Mesenteric fat pad (tissue), 1 donor: ENCODE measurements at places on chromosomes 7 and 10.

DNA sequence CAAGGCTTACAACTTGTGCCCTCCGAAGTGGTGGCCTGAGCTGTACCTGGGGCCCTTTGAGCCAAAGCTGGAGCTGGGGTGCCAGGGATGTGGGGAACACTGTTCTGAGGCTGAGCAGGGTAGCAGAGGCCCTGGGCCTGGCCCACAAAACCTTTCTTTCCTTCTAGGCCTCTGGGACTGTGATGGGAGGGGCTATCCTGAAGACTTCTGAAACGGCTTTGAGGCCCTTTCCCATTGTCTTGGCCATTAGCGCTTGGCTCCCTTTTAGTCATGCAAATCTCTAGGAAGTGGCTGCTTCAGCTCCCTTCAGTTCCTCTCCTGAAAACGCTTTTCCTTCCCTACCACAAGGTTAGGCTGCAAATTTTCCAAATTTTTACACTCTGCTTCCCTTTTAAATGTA lies 16.8 kb upstream of the CRYGN start:
- DNase-seq: no peak

DNA sequence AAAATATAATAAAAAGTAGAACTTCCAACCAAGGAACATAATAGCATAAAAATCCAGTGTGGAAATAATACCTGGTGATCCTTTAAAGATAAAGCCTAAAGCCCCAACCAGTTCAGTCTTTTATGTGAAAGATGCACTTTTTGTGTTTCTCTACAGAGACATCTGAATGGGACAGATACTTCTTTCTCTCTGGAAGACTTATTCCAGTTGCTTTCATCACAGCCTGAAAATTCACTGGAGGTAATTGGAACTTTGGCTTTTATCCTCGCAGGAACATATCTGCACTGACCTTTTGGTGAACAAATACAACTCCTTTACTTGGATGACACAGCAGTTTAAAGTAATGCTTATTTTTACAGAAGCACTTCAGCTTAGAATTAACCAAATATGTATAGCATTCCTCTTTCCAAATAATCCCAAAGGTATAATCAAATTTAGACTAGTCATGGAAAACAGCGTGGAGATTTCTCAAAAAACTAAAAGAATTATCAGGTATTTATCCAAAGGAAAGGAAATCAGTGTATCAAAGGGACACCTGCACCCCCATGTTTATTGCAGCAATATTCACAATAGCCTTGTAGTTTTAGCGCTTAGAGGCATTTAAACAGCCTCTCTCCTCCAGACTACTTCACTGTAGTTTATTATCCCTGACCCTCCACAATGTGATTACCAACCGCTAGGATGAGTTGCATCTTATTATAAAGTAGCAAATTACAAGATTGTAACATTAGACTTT lies 16.8 kb downstream of the HNRNPA2B1 start:
- DNase-seq: no peak

GRCh38 chr10:89221919-89222318 lies 14.8 kb upstream of the CH25H start:
- no peak for DNase-seq

- DNase-seq: no peak
These were observed 39.0 kb downstream of the TAF3 start for GRCh38 chr10:7857262-7857661.

- no peak for DNase-seq
These were observed 69.4 kb upstream of the HECTD2 start for GRCh38 chr10:91340613-91341362.

DNA sequence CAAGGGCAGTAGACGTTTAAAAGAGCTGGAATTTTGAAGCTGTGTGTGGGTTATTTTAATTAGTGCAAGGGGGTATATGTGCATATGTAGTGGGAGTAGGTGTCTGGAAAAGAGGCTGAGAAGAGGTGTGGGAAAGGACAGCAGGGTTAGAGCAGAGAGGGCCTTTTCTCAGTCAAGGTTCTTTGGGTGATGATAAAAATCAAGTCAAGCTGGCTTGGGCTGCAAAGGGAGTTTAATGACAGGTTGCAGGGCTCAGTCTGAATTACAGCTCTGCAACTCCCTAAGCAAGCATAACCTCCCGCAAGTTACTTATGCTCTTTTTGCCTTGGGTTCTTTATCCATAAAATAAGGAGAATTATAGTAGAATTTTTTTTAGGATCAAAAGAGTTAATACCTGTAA lies 83.5 kb downstream of the RELN start:
- no peak for DNase-seq

DNA sequence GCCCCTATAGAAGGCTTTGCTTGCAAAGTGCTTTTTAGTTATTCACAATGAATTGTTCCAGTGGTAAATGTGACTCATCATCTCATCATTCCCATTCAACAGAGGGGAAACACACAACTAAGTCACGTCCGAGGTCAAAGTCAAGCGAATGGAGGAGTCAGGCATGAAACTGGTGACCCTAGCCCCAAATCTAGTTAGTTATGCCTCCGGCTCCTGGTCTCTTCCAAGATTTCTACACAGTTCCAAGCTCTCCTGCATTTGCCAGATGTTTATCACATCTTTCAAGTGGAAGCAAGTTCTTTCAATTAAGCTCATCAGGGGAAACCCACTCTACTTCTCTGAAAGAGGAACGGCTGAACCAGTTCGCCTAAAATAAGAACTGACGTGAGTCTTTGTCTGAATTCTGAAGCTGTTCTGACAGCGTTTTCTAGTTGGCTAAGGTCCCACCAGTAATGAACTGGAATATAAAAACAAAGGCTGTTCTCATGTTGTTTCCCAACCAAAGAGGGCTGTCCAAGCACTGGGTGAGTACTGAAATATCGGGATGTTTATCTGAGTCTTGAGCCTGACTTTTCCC lies 140.9 kb upstream of the NRBF2 start:
- DNase-seq: no peak

- no peak for DNase-seq
These were observed 117.4 kb upstream of the PFKP start for GRCh38 chr10:2949948-2950354.

- DNase-seq: no peak
These were observed 61.4 kb upstream of the NFKB2 start for GRCh38 chr10:102334101-102334500.

DNA sequence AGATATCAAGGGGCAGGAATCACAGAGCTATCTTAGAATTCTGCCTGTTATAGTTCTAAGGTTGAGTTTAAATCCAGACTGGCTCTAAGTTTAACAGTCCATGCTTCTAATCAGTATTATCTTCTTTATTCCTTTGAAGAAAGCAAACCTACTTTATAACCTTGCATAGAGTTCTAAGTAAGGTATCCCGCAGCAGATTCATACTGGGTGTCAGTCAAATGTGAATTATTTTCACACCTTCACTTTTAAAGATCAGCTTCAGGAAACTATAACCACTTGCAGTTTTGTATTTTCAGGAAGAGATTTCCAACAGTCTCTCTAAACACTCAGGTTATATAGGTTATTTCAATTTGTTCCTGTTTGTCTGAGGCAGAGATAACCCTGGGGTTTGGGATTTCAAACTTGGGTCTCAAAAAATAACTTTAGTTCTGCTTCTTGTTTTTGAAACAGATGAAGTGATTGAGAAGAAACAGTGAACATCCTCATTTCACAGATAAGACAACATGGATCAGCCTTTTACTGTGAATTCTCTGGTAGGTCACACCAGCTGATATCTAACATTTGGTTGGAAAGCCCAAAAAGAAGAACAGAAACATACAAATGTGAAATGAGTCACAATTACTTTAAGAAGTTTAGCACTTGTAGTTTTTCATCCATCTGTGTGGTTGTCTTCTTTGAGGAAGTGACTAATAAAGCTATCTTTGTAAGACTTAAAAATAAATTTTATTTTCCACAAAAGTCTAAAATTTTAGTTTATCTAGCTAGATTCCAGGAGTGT lies 21.4 kb downstream of the STAMBPL1 start:
- DNase-seq: no peak

DNA sequence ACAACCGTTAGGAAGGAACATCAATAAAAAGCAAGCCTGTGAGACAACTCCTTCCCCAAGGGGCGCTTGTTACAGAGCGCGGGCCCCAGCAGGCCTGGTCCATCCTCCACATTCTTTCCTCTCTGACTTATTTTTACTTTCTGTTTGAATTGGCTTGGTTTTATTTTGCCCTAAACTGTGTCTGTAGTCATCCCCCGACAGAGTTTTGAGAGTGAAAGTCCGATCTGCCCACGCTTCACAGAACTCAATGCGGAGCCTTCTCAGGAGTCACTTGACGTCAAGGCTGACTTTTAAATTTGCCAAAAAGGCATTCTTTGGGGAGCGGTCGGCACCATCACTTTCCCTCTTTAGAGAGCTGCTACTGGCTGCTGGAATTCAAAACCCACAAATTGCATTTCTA lies 150.1 kb upstream of the KLF6 start:
- no peak for DNase-seq

GRCh38 chr7:53475776-53476175 lies 440.3 kb downstream of the POM121L12 start:
- DNase-seq: no peak

GRCh38 chr10:114303556-114303955 lies 64.5 kb downstream of the VWA2 start:
- no peak for DNase-seq

- no peak for DNase-seq
These were observed 29.7 kb downstream of the LRRC72 start for GRCh38 chr7:16556359-16556758.

GRCh38 chr10:122490268-122490667 lies 28.9 kb downstream of the HTRA1 start:
- no peak for DNase-seq

DNA sequence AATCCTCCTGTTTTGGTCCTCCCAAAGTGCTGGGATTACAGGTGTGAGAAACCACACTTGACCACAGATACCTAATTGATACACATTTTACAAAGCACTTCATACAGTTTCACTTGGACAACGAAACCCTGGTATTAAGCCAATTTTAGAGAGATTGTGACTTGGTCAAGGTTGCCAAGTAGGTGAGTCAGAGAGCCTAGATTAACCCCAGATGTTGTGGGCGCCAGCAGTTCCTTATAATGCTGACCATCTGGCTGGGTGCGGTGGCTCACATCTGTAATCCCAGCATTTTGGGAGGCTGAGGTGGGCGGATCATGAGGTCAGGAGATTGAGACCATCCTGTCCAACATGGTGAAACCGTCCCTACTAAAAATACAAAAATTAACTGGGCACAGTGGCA lies 4.9 kb upstream of the PHKG1 start:
- DNase-seq: no peak

- peak; percentile 94 for DNase-seq
These were observed 5.1 kb upstream of the MYL7 start for GRCh38 chr7:44145969-44146911.

DNA sequence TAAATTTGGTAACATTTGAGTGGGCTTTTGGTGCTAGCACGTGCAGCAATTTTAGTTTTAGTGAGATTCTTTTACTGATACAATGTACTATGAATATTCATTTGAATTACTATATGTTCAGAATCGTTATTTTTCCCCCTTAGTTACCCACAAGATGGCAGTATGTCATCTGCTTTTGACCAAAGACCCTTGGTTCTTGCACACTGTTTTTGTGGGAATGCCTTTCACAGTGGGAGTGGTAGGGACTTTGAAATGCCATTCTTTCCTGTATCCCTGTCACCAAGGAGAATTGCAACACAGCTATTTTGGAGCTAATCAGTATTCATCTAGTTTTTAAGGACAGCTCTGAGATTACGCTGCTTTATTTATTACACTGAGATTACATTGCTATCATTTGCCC lies 40.6 kb downstream of the SEC23IP start:
- no peak for DNase-seq

DNA sequence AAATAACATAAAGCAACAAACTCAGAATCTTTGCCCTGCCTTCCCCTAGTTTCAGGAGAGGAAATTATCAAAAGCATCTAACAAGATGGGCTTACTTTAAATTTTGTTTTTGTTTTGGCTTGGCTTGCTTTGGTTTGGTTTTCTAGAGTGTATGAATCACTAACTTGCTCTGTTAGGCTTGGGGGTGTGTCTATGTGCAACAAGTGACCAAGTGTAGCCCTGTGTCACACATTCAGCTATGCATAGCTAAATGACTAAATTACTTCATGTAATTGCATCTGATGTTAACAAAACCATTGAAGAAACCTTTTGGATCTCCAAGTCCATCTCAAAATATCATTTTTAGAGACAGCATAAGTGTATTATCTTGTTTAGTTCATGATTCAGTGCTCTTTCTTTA lies 251.0 kb downstream of the TFEC start:
- DNase-seq: no peak

GRCh38 chr10:124511205-124512039 lies 49.8 kb downstream of the LHPP start:
- DNase-seq: no peak

DNA sequence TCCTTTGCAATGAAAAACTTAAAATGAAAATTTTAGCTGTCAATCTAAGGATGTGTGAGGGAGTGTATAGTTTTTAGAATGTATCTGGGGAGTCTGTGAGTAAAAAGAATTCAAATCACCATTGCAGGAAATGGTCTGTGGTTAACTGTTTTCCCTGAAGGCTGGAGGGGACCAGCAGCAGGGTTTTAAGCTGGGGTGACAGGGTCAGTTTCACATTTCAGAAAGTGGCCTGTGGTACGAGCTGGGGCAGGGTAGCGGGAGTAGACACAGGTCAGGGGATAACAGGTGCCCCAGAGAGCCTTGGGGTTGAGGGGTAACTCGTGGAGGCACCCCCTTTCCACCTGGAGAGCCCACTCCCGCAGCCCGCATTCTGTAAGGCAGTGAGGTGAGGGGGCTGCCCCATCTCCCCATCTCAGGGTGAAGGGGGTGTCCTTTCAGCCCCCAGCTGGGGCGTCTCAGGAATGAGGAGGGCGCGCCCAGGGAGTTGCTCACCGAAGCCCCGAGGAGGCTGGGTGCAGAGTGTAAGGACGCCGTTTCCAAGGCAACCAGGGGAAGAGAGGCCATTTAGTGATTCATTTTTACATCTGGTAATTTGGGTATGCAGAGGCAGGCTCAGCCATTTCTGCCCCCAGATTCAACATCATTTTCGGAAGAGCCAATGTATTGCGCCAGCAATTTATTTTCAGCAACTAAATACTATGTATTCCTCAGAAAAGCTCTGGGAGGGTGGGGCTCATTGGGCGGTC lies 168.9 kb downstream of the SLIT1 start:
- peak; percentile 65 for DNase-seq

DNA sequence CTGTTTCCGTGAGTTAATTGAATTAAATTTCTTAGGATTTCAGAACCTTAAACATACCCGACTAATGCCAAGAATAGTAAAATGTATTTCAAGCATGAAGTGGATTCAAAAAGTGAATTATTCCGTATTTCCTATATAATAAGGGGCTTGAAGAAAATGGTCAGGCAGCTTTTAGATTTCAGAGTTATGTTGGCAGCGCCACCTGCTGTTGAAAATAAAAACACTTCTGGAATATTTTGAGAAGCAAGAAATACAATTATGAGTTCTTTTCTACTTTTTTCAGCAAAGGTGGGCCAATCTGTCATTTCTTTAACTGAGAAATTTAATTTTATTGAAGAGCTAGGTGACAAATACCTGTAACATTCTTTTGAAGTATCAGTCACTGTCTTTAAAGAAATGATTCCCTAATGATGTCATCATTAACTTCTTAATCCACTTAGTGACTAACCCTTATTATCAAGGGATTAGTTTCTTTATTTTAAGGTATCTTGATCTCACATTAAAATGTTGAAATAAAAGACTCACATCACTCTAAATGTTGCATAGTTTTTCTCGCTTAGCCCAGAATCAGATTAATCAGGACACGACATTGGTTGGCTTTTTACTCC lies 36.6 kb upstream of the AGR3 start:
- DNase-seq: no peak
